ENCODE measurements at places on chromosomes 13 and 19. TPM values are rescaled to one million over a fixed set of nuclear protein-coding genes. Genes with fewer than 3 reads are reported as not detected.

Gene TNFSF9
- 0.91 TPM for polyA plus RNA-seq

Gene FUT2
- 0.41 TPM for polyA plus RNA-seq

Gene CERS1
- 2.2 TPM for polyA plus RNA-seq

Gene CCL25
- polyA plus RNA-seq = not detected

Gene KL
- polyA plus RNA-seq = 4.1 TPM

Gene DGKH
- polyA plus RNA-seq = 3.4 TPM

Gene FCGBP
- 9.4 TPM for polyA plus RNA-seq

Gene OR7A5
- polyA plus RNA-seq = not detected

Gene EHD2
- 188 TPM for polyA plus RNA-seq

Gene CYP4F11
- polyA plus RNA-seq = 0.67 TPM

Gene OR7C1
- polyA plus RNA-seq = 0.01 TPM

Gene RAB3A
- 5.5 TPM for polyA plus RNA-seq

Gene POU4F1
- polyA plus RNA-seq = not detected

Gene ZNF582
- 4.0 TPM for polyA plus RNA-seq

Gene NCAN
- not detected for polyA plus RNA-seq

Gene CAMSAP3
- 2.0 TPM for polyA plus RNA-seq

Gene MAMSTR
- polyA plus RNA-seq = 3.0 TPM

Gene C1QTNF9B
- polyA plus RNA-seq = 0.49 TPM
